ENCODE measurements at places on chromosomes 1 and 21.

DNA sequence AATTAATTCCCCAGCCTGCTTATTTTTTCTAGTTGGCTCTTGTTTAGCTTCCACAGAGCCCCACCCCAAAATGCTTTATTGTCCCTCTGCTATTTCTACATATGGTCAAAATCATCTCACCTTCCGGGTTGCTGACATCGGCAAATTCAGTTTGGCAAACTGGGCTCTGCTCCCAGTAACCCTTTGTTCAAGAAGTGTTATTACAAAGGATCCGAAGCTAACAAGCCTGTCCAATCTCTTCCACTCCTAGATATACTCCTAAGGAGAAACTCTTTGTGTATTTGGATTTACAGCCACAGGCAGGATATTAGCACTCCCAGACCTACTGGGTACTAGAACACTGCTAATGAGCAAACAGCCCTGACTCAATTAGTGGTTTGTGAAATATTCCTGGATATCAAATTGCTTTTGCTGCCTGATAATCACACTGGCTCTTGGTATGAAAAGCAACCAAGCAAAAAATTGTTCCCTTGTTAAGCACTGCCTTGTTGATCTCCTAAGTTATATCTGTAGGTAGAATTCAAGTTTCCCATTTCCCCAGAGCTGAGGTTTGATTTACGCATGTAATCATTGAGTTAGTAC is 4.0 kb downstream of the JUN start:
- DNase-seq, result no peak

DNA sequence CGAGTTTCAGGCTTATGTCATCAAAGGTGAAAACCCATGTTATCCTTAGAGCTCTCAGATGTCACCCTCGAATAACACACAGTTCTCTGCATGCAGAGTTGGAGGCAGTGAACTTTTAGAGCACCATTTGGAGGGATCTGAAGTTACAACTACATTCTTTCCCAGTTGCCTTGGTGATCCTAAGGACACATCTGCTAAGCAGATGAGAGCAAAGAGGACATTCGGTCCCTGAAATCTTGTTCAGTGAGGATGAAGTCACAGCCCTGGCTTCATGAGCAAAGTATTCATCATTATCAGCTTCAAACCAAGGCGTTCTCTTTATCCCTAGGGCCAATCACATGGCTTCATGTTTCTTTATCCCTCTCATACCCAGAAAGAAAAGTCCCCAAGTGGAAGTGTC is 23.1 kb upstream of the MCOLN2 start:
- no peak for DNase-seq

DNA sequence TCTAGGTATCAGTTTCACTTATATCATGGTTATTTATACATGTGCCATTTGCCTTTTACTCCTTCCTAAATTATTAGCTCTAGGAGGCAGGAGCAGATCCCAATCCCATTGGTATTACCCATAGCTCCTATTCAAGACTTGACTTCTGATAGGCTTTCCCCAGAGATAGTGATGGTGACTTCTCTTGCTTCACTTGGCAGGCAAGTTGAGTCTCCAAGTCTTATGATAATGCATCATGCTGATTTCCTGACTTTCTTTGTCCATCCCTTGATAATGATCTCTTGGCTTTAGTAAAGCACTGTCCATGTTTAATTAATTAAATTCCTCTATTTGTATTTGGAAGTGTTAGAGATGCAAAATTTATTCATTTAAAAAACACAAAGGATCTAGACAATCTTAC is 253.5 kb upstream of the ADAMTS5 start:
- DNase-seq, result no peak

GRCh38 chr1:212721388-212722247 is 22.0 kb upstream of the BATF3 start:
- no peak for DNase-seq

- DNase-seq, result no peak
Measured at GRCh38 chr1:68210829-68211228, 21.5 kb downstream of the WLS start.

DNA sequence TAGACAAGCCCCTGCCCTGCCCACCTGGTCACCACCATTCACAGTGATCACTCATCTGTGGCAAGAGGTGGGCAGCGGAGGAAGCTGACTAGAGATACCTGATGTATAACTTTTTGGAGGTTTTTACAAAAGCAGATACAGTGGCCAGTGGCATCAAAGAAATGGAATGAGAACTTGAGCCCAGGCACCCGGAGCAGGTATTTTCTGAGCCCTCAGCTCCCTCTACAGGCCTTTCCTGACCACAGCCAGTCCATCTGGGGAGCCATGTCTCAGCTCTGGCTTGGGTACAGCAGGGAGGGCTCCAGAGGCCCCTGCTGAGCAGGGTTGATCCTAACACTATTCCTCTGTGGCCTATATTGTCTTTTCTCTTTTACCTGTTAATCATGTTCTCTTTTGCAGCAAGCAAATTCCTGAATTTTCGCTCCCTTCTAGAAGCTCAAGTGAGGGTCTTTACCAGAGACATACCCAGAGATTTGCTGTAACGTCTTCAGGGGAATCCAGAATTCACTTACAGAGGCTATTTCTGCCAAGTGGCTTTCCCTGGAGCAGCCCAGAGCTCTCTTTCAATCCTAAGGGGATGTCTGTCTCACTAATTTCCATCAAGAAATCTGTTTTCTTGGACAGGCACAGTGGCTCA is 27.3 kb downstream of the GPR157 start:
- DNase-seq, result no peak

- peak; percentile 73 for DNase-seq
Measured at GRCh38 chr21:37863842-37864241, 52.4 kb downstream of the KCNJ6 start.

- no peak for DNase-seq
Measured at GRCh38 chr1:227415115-227415790, 97.0 kb upstream of the CDC42BPA start.

DNA sequence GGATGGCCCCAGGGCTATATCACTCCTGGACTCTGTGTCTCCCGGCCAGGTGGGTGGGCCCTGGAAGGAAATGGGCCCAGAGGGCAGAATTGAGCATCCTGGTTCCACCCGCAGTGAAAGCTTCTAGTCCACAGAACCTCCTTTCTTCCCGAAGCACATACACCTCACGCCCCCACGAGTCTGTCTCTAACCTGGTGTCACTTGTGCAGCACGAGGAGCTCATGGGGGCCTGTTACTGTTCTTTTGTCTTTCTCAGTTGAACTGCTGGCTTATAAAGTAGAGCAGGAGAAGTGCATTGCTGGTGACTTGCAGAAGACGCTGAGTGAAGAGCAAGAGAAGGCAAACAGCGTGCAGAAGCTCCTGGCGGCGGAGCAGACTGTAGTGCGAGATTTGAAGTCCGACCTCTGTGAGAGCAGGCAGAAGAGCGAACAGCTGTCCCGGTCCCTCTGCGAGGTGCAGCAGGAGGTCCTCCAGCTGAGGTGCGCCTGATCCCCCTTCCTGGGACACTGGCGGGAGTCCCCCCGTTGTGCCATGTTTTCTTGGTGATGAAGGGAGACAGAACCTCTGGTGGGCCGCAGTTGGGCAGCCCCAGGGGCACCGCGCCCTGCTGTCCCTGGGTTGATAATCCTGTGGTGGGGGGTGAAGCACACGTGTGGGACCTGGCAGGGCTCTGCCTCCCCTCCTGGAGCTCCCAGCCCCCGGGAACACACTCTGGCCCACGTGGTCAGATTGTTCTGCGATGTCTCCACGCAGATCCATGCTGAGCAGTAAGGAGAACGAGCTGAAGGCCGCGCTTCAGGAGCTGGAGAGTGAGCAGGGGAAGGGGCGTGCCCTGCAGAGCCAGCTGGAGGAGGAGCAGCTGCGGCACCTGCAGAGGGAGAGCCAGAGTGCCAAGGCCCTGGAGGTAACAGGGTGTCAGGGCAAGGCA is 28.7 kb upstream of the DIP2A start:
- DNase-seq, result no peak

- DNase-seq, result no peak
Measured at GRCh38 chr1:104132382-104132973, 382.8 kb downstream of the AMY1C start.

- no peak for DNase-seq
Measured at GRCh38 chr1:53057127-53057526, 4.9 kb upstream of the PODN start.

DNA sequence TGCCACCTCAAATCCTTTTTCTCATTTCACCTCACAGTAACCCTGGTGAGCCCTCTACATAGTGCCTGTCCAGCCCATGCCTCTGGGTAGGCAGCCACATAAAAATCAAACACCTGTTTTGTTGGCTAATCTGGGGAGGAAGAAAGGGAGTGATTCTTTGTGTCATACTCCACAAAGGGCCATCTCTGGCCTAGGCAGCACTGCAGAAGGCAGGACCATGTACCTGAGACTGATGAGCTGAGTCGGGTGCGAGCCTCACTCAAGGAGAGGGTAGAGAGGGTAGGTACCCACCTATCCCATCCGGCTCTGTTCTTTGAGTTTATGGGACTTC is 7.8 kb downstream of the TUFT1 start:
- DNase-seq, result no peak

DNA sequence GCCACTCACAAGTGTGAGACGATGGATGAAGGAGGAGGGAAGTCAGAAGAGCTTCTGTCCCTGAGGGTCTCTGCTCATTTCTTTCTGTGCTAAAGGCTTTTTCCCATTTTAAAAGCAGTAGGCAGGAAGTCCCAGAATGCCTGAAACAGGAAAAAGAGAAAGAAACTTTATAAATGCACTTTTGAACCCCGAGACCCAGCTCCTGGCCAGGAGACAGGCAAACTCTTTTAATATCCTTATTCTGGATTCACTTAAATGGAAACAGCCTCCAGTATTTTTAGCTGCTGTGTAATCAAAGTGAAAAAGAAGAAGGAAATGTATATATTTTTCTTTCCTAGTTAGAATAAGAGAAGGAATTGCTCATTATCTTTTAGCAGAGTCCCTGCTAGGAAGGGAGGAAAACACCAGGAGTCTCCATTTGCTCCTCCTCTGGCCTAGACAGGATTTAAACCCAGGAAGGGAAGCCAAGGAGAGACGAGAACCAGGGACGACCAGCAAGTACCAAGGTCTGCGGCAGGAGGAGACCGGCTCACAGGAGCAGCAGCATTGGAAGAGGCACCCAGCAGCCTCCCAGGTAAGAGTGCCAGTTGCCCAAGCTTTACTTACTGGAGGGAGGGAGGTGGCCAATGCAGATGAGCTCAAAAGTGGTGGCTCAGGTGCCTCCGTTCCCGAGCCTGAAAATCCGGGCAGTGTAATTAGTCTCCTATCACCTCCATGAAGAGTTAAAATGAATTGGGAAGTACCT is at the start of gene TNN:
Gene TNN, plus strand, starts transcription at position 472 of the 745 bp plus-strand sequence. CDS start 9,586 bp downstream, outside the sequence.
- no peak for DNase-seq

All from aorta (tissue), 5 donors.